MG63 (cell line): ENCODE measurements at places on chromosomes 4 and X.

GRCh38 chr4:158053086-158053485 is 119.7 kb downstream of the GASK1B start:
- DNase-seq, result no peak

DNA sequence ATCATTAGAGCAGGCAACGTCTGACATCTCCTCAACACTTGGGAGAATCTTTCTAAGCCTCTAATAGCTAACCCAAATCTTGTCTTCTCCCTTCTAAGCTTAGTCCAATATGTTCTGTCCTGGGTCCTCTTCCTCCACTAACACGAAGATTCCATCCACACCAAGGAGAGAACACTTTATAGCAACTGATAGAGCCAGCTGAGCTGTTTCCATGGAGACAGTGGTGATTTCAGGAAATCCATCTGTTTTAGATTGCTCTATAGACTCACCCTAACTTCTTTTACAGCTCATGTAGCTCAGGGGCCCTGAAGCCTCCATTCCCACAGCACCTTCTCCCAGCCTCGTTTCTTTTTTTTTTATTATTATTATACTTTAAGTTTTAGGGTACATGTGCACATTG is 37.4 kb downstream of the SCD5 start:
- DNase-seq, result no peak

DNA sequence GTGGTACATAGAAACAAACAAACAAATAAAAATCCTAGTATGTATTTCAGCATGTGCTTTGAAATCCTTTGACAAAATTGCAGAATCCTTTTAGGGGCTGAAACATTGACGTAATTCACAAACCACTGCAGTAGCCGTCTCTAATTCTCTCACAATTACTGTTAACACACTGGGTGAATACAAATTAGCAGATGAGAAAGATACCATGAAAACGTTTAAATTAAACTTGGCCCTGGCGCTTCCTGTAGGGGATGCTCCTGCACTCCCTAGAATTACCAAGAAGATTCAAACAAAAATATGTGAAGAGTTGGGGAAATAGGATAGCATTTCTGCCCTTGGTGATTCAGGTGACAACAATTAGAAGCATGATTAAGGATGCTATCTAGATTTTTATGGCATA is 772.5 kb upstream of the PRKX start:
- no peak for DNase-seq

DNA sequence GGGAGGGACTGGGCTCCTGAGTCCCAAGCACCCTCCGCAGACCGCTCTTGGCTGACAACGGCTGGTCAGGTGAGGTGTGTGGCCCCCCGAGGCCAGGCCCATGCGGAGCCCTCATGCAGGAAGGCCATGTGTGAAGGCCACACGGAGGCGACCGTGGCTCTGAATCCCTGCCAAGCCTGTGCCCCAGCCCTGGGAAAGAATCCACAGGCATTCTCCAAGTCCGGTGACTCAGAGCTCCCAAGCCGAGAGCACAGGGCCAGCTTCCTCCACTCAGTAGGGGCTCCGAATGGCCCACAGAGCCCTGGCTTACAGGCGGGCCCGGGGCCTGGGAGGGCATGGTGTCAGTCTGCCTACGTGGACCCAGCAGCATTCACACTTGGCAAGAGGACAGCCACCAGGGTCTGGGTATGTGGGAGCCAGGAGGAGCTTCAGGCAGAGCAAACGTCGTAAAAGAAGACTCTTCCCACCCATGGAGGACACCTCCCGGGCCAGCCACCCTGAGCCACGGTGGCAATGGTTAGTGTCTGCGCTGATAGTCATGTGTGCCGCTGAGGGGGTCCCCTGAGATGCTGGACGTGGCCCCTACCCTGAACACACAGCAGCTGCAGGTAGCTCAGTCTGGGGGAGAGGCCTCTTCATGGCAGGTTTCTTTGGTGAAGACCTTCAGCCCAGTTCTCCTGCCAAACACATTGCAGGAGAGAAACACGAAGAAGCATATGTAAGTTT is 105.7 kb downstream of the PSAPL1 start:
- DNase-seq, result peak; percentile 90

- DNase-seq, result no peak
Measured at GRCh38 chr4:95526075-95526474, 22.7 kb downstream of the UNC5C start.

DNA sequence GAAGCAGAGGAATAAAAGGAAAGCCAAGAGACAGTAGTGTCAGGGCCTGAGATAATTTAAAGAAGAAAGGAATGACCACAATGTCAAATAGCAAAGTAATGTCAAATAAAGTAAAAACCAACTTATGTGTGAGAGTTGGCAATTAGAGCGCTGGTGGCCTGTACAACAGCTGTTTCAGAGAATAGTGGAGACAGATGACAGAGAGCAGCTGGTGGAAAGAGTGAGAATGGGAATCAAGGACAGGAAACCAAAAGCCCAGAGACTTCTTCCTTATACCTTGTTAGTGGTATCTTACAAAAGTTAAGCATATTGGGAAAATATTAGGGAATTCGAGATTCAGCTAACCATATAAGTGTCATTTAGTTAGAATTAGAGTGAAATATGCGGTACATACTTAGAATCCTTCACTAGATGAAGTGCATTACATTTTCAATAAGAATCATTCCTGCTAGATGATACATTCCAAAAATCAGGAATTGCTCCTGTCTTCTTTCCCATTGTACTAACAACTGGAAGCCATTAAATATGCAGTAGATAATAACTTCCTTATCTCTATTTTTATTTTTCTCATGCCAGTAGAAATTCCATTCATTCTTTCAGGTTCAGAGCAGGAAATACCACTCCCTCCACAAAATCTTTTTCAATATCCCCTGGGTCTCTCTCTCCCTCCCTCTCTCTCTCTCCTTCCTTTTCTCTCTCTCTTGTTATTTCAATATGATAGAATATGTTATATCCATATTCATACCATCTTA is 525.4 kb downstream of the CENPC start:
- no peak for DNase-seq

GRCh38 chr4:134057356-134057755 is 144.2 kb downstream of the PABPC4L start:
- DNase-seq, result no peak

DNA sequence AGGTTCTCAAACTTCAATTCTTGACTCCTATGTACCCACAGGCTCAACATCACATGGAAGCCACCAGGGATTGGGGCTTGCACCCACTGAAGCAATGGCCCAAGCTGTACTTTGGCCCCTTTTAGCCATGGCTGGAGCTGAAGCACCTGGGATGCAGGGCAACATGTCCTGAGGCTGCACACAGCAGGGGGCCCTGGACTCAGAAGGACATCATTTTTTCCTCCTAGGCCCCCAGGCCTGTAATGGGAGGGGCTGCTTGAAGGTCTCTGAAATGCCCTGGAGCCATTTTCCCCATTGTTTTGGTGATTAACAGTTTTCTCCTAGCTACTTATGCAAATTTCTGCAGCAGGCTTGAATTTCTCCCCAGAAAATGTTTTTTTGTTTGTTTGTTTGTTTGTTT is 465.1 kb upstream of the PCDH10 start:
- no peak for DNase-seq

- no peak for DNase-seq
Measured at GRCh38 chr4:156782491-156782890, 189.1 kb downstream of the PDGFC start.

DNA sequence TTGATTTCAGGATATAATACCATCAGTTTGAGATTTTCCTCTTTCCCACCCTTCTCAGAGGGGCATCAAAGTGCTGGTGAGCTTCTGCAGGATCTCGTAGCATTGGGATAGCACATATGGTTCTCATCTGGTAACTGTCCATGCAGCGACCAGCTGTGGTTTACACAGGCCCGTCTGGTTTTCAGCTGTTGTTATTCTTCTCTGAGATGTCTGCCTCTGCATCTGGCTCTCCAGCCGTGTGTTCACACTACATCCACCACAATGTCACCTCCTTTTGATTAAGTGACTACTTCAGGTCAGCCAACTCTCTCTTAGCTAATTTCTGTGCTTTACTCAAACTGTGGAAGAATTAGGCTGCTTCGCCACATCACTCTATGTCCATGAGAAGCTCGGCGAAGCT is 676.7 kb upstream of the TENM3 start:
- no peak for DNase-seq

DNA sequence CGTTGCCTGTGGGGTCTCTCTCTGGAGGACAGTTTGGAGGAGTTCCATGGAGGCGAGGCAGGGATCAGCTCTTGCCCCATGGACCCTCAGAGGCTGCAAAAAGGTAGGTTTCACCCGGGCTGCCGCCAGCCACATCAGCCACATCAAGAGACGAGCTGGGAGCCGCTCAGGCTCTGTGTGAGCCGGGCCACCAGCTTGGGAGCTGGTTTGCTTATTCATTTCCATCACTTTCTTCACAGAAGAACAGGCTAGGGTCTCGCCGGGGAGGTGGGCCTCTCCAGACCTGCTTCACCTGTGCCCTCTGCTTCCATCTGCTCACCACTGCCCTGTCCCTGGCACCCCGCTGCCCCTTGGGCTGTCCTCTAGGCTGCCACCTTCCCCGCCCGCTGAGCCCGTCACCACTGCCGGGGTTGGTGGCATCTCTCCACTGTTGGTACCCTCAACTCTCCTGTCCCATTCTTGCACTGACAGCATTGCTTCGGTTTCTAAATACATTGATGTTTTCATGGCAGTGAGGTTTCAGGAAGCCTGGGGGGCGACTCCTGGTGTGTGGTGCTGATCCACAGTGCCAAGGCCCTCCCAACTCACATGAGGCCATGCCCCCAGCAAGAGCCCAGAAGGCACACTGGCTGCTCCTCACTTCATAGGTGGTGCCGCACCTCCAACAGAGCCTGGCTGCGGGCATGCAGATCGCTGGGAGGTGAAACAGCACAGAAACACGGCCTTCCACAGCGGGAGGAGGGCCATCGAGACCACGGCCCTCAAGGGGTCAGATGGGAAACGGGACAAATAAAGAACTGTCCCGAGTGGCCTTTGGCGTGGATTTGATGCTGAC is 4.5 kb upstream of the TREX2 start:
- DNase-seq, result no peak

DNA sequence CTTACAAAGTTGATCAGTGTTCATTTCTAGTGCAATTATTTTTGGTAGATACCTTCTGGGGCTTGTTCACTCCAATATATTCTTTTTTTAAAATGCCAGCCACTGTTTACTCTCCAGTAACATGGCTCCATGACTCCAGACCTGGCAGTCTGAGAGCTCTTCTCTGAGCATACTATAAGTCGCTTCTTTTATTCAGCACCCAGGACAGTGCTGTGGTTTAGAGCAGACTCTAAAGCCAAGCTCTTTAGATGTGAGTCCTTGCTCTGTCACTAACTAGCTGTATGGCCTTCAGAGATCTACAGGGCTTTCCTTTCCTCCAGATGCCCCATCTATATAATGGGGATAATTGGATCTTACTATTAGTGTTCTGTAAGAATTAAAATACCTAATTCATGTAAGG is 200.2 kb upstream of the FAM241A start:
- no peak for DNase-seq

- no peak for DNase-seq
Measured at GRCh38 chr4:22457348-22457747, 58.5 kb downstream of the ADGRA3 start.

DNA sequence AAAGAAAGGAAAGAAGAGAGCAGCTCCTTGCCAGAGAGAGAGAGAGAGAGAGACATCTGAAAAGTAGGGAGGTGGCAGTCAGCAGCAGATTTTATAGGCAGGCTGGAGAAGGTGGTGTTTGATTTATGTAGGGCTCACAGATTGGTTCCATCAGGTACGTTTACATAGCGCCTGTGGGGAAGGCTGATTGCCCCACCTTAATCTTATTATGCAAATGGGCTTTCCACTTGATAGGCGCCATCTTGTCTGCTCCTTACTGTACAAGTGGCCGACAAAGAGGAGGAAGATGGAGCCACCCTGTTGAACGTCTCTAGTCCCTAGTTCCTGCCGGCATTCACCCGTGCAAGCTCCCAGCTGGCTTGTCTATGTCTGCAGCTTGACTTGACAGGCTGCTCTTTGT is 49.1 kb upstream of the DHRSX start:
- DNase-seq, result no peak

DNA sequence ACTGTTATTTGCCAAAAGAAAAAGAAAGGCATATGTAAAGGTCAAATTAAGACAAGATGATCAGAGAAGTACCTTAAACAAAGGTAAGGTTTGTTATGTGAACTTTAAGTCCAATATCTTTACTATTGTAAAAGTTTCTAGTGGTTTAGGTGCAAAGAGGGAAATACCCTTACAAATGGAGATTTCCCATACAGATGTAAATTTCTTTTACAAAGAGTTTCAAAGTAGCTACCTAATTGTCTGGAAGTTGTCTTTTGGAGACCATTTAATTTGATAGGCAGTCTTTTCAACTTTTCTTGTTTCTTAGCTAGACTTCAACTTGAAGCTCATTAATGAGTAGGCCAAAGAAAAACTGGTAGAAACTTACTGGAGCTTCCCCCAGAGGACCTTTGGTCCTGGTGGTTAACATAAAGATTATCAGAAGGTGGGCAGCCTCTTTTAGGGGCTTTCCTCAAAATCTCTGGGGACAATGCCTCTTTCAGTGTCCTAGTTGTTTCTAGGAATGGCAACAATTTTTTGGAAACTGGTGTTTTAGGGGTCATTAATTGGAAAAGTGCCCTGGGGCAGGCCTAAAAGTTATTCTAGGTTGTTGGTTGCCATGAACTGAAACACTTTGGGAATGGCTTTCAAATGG is 297.3 kb downstream of the GUCY2F start:
- no peak for DNase-seq

GRCh38 chrX:55919367-55920221 is 202.0 kb downstream of the RRAGB start:
- DNase-seq, result no peak

GRCh38 chr4:80841587-80842281 is 188.8 kb upstream of the BMP3 start:
- DNase-seq, result no peak

DNA sequence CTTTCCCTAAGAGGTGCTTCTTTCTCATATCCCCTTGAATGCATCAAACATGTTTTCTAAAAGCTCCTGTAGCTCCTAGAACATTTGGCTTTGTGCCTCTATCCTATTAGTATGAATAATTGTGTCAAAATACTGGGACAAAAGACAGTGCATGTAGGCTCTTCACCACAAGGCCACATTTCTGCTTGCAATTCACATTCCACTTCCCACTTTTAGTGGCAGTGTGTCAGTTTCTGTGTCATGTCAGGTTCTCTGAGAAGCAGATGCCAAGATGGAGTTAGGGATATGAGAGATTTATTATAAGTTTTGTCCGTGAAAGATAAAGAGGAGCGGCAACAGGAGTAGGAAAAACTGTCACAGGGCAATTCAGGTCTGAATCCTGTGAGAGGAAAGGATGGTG is 61.3 kb upstream of the GPRIN3 start:
- no peak for DNase-seq

GRCh38 chr4:112145790-112146501 is 692 bp downstream of the FAM241A start:
- peak; percentile 45 for DNase-seq

GRCh38 chr4:87121341-87122065 is 98.9 kb downstream of the KLHL8 start:
- DNase-seq, result peak; percentile 69
